NCI-H1417 (cell line): ENCODE measurements at places on chromosomes 6 and 20.
A peak's percentile ranks its signal among the peaks of the same experiment; 100 is the strongest.

- peak; percentile 89 for DNase-seq
Measured at GRCh38 chr6:107658920-107659865, 164.9 kb downstream of the SCML4 start.

DNA sequence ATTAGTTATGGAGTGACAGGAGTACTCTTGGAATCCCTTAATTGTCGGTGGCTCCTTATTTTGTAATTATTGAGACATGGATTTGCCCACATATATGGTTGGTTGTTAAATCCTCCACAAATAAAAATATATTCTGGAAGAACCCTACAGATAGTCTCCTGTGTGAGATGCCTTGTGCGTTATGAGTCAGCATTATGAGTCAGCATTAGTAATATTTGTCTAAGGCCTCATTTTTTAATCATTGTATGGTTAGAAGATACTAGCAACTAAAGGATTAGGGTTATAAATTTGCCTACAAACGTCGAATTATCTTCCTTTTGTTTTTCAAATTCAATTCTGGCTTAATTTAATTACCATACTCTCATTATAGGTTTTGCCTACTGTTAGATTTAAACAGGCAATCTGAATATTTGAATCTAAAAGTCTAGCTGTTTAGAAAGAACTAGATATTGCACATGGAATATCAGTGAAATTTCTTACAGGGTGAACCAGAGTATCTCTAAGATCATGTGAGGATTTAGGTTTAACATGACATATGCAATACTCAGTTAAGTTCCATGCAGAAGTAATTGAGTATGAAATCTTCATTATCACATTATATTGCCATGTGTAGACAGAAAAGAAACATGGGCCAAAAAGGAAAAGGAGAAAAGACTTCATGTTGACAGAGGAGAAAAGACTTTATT lies 5.9 kb downstream of the C6orf58 start:
- DNase-seq: no peak

DNA sequence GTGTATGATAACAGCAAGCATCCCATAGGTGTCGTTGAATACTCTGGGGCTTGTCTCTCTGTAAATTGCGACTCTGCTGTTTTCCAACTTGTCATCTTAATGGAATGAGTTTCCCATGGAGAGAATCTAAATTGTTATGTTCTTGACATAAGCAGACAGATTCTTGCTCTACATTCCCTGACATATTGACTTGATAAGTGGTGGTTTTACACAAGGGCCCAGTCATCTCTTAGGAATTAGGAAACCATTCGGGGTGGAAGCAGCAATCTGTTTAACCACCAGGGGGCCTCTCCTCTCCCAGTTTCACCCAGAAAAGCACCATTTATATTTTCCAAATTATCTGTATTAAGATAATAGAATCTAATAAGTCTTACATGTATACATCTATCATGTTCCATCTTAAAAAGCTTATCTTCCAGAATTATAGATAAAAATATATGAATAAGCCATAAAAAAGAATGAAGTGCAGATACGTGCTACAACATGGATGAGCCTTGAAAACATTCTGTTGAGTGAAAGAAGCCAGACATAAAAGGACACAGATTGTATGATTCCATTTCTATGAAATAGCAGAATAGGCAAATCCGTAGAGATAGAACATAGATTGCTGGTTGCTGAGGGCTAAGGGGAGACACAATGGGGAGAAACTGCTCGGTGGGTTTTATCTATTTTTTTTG lies 23.1 kb upstream of the MROH8 start:
- DNase-seq: peak; percentile 83

- DNase-seq: no peak
Measured at GRCh38 chr6:165599596-165600487, 63.2 kb downstream of the PDE10A start.

DNA sequence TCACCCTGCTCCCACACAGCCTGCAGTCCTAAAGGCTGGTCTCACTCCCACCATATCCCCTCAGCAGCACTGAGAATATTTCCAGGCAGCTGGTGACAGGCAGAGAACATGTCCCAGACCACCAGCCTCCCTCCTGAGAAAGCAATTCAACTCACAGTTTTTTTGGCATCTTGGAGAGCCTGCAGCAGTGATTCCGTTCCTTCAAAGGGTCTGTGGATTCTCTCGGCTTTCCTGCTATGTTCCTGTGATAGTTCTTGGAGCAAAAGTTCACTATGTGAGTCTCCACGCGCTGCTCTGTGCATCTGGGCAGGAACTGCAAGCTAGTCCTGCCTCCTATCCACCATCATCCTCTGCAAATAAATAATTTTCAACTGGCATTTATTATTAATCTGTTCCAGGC lies 448.3 kb upstream of the HSF2 start:
- no peak for DNase-seq
